Cardiac muscle cell (in vitro differentiated cells and primary cell): ENCODE measurements at places on chromosomes 13 and 19. TPM values are rescaled to one million over a fixed set of nuclear protein-coding genes. Genes with fewer than 3 reads are reported as not detected.

The CAPN12 gene
- total RNA-seq: 1.6 and 10.9 TPM in 2 replicates

GRCh38 chr13:95708811-95709500 lies 32.0 kb downstream of the DNAJC3 start:
- H3K4me3 ChIP-seq: no peak overlapping the region
- DNase-seq: peak; percentile 54
- no peaks in the 10 kb centered on the region for H3K27me3 ChIP-seq
- peaks cover 11% of the 10 kb centered on the region for H3K36me3 ChIP-seq
- H3K4me1 ChIP-seq: no peaks in the 10 kb centered on the region
- H3K27ac ChIP-seq: no peak overlapping the region

- peaks cover 2% of the 10 kb centered on the region for H3K4me1 ChIP-seq
- H3K36me3 ChIP-seq: no peaks in the 10 kb centered on the region
- no peak for DNase-seq
- H3K27me3 ChIP-seq: peaks cover 100% of the 10 kb centered on the region
Measured at GRCh38 chr19:13018035-13018914, 23.0 kb downstream of the NFIX start.

- DNase-seq: no peak
- H3K36me3 ChIP-seq: no peaks in the 10 kb centered on the region
- H3K4me3 ChIP-seq: no peak overlapping the region
- peaks cover under 1% of the 10 kb centered on the region for H3K27me3 ChIP-seq
- H3K4me1 ChIP-seq: peaks cover 21% of the 10 kb centered on the region
- no peak overlapping the region for H3K27ac ChIP-seq
Measured at GRCh38 chr13:45846681-45847080, 4.9 kb downstream of the SIAH3 start.

The ATP7B gene
- total RNA-seq: 9.1 and 14.4 TPM in 2 replicates

The MATK gene
- 4.9 and 6.9 TPM in 2 replicates for total RNA-seq

DNA sequence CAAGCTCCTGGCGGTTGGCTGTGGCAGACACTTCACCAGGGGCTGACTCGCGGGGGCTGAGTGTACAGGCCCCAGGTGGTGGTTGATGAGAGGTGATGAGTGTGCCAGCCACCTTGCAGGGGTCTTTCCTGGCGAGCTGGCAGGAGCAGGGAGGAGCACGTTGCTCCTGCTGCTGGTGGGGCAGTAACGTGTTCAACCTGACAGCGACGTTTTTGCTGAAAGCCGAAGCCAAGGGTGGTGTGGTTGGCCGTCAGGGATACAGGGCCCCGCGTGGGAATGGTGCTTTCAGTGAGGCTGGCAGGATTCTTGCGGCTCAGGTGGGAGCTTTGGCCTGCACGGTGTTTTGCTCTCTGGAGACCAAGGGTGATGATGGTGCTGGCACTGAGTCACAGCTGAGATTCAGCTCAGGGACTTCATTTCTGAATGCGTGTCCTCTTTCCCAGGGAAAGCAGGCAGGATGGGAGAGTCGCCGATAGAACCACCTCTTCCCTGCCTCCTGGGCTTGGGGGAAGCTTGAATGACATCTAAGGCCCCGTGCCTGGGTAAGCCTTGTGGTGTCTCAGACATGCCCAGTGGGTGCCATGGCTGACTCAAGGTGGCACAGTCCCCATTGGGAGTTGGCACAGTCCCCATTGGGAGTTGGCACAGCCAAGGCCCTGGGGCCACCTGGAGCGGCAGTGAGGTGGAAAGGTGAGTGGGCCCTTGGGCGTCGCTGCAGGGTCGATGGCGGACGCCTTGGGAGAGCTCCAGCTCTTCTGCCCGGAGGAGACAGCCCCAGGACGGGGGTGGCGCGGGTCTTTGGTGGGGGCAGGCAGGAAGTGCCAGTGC lies 8.8 kb downstream of the DAZAP1 start:
- peak overlapping the region; percentile 81 for H3K27ac ChIP-seq
- no peak overlapping the region for H3K4me3 ChIP-seq
- no peaks in the 10 kb centered on the region for H3K27me3 ChIP-seq
- peaks cover 11% of the 10 kb centered on the region for H3K36me3 ChIP-seq

DNA sequence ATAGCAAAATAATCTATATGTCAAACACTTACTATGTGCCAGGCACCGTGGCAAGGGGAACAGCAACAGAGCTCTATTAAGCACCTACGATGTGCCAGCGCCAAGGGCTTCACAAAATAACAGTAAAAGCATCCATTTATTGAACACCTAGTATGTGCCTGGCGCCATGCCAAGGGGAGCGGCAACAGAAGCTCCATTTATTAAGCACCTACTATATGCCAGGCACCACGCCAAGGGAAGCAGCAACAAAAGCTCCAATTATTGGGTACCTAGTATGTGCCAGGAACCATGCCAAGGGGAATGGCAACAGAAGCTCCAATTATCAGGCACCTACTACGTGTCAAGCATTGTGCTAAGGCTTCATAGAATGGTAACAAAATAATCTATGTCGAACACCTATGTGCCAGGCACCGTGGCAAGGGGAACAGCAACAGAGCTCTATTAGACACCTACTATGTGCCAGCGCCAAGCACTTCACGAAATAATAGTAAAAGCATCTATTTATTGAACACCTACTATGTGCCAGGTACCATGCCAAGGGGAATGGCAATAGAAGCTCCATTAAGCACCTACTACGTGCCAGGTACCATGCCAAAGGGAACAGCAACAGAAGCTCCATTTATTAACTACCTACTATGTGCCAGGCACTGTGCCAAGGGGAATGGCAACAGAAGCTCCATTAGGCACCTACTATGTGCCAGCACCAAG lies 107.7 kb downstream of the PTPRS start:
- H3K27ac ChIP-seq: no peak overlapping the region
- DNase-seq: peak; percentile 13
- H3K4me3 ChIP-seq: no peak overlapping the region

DNA sequence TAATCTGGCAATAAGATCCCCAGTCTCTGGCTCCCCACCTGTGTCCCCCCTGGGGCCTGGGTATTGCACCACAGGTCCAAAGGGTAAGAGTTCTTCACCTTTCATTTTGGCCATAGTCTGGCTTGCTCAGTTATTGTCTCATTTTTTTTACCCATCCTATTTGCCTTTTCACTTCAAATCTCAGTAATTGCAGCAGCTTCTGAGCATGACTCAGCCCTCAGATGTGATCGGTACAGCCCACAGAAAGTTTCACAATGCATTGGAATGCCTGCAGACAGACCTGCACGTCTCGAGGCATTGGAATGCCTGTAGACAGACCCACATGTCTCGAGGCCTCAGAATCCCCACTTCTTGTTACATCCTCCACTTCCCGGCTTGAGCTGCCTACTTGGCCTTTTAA lies 173.6 kb downstream of the NUFIP1 start:
- no peak overlapping the region for H3K4me3 ChIP-seq
- H3K36me3 ChIP-seq: no peaks in the 10 kb centered on the region
- peak; percentile 18 for DNase-seq
- no peak overlapping the region for H3K27ac ChIP-seq
- H3K4me1 ChIP-seq: no peaks in the 10 kb centered on the region

DNA sequence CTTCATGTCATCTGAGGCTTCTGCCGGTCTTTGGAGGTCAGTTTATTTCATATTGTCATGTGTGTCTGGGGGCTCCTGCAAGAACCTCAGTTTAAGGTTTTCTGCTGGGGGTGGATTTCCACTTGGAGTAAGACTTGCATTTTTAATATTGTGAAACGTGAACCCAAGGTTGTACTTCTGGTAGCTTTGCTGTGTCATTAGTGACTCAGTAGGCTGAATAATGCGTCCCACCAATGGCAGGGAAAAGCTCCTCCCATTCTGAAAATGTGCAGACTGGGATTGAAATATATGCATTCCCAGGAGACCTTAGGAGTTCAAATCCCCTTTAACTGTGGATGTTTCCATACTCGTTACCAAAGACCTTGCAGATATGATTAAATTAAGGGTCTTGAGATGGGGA lies 46.2 kb downstream of the ING1 start:
- H3K36me3 ChIP-seq: no peaks in the 10 kb centered on the region
- H3K4me3 ChIP-seq: no peak overlapping the region
- no peaks in the 10 kb centered on the region for H3K27me3 ChIP-seq

The ZNF90 gene
- 6.8 and 11.1 TPM in 2 replicates for total RNA-seq

DNA sequence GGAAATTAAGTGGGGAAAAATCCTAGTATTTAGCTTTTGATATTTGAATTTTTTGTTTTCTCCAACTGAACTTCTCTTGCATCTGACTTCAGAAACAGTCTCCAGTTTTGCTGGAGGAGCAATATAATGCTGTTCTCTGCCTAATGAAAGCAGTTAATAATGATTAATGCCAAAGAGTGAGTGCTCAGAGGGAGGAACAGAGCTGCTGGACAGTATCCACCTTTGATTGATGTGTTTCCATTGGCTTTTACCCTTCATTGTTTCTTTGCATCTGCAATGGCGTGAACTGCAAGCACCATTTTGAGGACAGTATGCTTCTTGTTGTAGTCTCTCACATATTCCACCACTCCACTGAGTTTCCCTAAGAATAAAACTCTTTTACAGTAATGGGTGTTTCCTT lies 193.4 kb downstream of the ITGBL1 start:
- DNase-seq: no peak
- no peak overlapping the region for H3K4me3 ChIP-seq
- H3K27me3 ChIP-seq: no peaks in the 10 kb centered on the region

DNA sequence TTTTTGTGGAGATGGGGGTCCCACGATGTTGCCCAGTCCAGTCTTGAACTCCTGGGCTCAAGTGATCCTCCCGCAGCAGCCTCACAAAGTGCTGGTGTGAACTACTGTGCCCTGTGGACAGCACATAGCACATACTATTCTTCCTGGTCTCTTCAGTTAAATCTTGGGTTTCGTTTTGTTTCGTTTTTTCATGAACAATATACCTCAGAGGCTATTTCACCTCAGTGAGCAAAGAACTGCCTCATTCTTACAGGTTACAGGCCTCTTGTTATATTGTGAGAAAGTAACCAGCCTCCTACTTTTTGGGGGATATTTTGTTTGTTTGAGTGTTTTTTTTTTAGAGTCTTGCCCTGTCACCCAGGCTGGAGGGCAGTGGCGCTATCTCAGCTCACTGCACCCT lies 1.3 kb upstream of the C3 start:
- H3K4me1 ChIP-seq: no peaks in the 10 kb centered on the region
- H3K36me3 ChIP-seq: no peaks in the 10 kb centered on the region
- no peak overlapping the region for H3K27ac ChIP-seq
- DNase-seq: no peak
- no peaks in the 10 kb centered on the region for H3K27me3 ChIP-seq

The IRGC gene
- total RNA-seq: not detected in 2 replicates

The ERVV-1 gene
- not detected in 2 replicates for total RNA-seq

DNA sequence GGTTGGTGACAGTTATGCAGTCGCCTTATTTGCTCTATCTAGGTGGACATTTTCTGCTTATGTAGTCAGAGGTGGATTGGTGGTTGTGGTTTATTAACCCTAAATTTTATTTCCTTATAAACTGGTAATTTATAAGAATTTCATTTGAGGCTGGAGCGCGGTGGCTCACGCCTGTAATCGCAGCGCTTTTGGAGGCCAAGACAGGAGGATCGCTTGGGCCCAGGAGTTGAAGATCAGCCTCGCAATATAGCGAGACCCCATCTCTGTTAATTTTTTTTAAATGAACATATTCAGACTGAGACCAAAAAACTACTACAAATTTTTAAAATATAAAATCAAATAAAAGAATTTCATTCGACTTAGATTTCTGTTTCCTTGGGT lies 810 bp downstream of the ZNF627 start:
- peaks cover 6% of the 10 kb centered on the region for H3K4me1 ChIP-seq
- DNase-seq: no peak
- H3K27ac ChIP-seq: peak overlapping the region; percentile 99
- H3K27me3 ChIP-seq: no peaks in the 10 kb centered on the region
- H3K36me3 ChIP-seq: no peaks in the 10 kb centered on the region

The GZMM gene
- total RNA-seq: not detected in 2 replicates

DNA sequence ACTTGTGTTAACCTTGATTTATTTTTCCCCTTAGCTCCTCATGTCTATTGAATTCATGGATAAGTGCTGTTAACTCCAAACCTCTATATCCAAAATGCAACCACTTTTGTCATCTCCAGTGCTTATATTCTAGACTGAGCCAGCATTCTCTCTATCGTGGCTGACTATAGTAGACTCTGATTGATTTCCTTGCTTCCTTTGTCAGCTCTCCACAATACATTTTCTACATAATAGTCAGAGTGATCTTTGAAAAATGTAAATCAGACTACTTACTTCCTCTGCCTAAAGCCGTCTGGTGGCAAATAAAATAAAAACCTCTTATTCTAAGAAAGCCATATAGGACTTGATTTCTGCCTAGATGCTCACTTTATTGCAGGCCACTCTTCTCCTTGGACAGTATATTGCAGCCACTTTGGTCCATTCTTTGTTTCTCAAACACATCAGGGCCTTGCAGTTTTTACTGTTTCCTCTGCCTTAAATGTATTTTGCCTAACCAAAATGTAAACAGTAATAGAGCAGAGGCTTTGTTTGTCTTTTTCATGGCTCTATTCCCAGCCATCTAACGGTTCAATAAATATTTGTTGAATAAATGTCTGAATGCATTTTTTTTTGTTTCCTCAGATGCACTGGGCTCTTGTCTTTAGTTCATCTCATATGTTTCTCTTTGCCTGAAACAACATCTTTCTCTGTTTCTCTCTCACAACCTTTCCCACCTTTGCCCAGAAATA lies 243.6 kb upstream of the CSNK1A1L start:
- H3K27ac ChIP-seq: no peak overlapping the region
- H3K4me3 ChIP-seq: no peak overlapping the region
- peaks cover 10% of the 10 kb centered on the region for H3K4me1 ChIP-seq
- H3K36me3 ChIP-seq: no peaks in the 10 kb centered on the region
- no peak for DNase-seq
- no peaks in the 10 kb centered on the region for H3K27me3 ChIP-seq

The ZNF585A gene
- total RNA-seq: 15.2 and 15.5 TPM in 2 replicates

DNA sequence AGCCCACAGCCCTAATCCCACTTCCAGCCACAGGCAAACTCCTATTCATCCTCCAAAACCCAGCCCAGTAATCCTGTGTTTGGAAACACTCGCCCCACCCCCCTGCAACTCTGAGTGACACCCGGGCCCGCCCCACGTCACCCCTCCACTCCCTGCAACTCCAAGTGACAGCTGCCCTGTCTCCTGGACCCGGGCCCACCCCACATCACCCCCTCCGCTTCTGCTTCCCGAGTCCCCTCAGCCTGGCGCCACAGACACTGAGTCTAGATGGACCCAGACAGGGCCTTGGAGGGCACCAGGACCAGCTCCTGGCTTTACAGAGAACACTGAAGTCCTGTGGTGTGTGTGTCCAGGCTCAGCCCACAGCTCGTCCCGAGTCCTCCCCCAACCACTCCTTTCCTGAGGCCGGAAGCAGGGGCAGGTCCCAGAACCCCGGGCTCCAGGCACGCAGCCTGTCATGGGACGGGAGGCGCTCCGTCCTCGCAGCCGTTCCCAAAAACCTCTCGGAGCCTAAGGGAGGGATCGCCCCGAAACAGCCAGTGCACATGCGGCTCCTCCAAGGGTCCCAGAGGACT lies 7.7 kb downstream of the REXO1 start:
- no peak overlapping the region for H3K27ac ChIP-seq
- peak; percentile 34 for DNase-seq
- peaks cover 15% of the 10 kb centered on the region for H3K4me1 ChIP-seq
- no peak overlapping the region for H3K4me3 ChIP-seq

GRCh38 chr13:111247552-111247951 lies 72.9 kb upstream of the TEX29 start:
- no peak overlapping the region for H3K4me3 ChIP-seq
- peak overlapping the region; percentile 31 for H3K27ac ChIP-seq
- peak; percentile 5 for DNase-seq
- no peaks in the 10 kb centered on the region for H3K27me3 ChIP-seq
- peaks cover 36% of the 10 kb centered on the region for H3K4me1 ChIP-seq
